ENCODE measurements at places on chromosomes 5 and 9.

- no peak for DNase-seq
Measured at GRCh38 chr9:137365056-137365455, 57.9 kb downstream of the EXD3 start.

DNA sequence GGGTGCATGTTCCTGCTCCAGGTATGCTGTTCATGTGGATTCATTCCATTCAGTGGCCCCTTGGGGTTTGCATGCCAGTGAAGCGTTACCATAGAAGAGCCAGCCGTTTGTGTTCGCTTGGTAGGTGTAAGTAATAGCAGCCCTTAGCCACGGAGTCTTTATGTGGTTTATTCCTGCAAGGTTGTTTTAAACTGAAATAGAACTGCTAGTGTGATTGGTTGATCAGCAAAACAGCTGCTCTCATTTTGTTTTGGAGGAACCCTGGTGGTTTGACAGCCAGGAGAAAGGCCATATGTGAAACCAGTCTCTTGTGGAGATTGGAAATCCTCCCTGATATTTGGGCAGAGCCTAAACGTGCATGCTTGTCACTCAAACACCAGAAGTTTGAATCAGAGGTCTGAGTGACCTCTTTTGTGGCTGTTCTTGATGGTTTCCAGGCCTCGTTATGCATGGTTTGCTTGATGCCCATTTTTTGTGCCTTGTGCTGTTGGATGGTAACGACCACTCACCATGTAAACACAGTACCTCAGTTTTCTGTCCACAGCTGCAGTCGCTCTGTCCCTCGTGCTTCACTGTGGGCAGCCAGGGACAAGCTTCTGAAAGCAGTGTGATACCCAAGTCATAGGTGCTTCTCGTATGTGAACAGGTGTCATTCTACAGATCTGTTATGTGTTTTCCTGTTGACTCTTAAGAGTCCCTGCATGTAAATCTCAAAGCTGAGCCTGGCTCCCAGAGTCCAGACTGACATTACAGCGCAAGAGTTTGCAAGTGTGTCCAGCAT, 58.3 kb upstream of the NXNL2 start:
- DNase-seq: no peak

GRCh38 chr9:36597412-36598178, 24.9 kb downstream of the MELK start:
- DNase-seq: no peak

- no peak for DNase-seq
Measured at GRCh38 chr5:137470111-137470920, 28.8 kb downstream of the SPOCK1 start.

- peak; percentile 36 for DNase-seq
Measured at GRCh38 chr5:141420855-141421488, at the start of gene PCDHGA11. Gene PCDHGA11, plus strand, starts transcription at chr5:141421051. Its CDS starts 177 bp downstream, at chr5:141421228.

DNA sequence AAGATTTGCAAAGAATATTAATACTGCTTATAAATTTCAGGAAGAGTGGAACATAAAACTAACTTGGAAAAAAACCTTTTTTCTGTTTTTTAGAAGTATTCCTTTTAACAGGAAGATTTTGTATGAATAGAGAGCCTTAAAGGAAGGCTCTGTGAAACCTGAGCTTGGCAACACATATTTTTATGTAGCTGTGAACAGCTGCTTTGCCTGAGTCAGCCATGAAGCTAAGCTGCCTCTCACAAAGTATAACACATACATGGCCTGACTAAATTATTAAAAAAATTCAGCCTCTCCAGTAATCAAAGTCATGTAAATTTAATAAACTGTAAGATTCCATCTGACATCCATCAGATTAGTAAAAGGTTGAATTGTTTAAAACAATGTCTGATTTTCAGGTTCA, 547.5 kb downstream of the ELAVL2 start:
- no peak for DNase-seq

- no peak for DNase-seq
Measured at GRCh38 chr5:30368064-30368463, 825.4 kb upstream of the CDH6 start.

DNA sequence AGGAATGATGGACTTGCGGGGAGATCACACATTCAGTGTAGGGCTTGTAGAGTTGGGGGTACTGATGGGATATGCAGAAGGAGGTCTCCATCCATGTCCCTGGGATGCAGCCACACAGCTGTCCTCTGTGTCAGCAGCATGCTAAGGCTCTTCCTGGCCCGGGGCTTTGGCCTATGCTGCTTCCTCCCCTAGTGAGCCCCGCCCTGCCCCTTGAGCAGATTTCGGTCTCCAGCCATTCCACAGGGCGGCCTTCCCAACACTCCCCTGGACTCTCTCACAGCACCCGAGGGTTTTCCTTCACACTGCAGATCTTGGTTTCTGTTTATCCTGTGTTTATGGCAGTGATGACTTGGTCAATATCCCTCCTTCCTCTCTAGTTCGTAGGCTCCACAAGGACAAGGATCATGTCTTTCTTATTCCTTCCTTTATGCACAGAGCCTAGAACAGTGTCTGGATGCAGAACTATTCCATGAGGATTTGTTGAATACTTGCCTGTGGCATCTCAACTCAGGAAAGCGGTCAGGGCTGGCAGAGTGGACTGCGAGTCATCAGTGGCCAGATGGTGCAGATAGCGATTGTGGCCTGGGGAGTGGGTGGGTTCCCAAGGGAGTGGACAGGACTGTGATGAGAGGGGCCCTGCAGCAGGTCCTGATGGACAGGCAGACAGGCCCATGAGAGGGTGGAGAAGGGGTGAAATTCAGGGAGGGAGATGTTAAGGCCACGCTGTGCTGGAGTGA, 114.2 kb downstream of the RGS3 start:
- no peak for DNase-seq

GRCh38 chr9:133737774-133738639, at the start of gene SARDH:
Gene SARDH, minus strand, starts transcription at chr9:133738352. Its CDS starts 4,179 bp downstream, at chr9:133734173.
- peak; percentile 23 for DNase-seq

GRCh38 chr9:8779478-8779877, 979.9 kb upstream of the DMAC1 start:
- no peak for DNase-seq

DNA sequence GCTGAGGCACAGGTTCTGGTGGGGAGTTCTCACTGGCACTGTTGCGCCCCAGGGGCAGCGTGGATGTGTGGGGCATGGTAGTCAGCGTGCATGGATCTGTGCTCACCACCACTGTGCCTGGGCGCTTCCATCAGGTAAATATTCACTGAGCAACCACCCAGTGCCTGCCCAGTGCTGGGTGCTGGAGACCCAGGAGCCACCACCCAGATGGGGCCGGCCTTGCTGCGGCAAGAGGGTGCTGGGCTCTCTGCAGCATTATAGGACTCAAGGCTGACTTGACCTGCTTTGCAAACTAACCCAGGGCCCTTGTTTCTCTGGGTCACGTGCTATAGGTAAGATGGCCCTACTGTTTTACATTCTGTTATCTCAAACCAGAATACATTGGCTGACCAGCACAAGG, 60.5 kb downstream of the DAP start:
- no peak for DNase-seq

- DNase-seq: no peak
Measured at GRCh38 chr9:131668057-131668438, 71.8 kb downstream of the RAPGEF1 start.

DNA sequence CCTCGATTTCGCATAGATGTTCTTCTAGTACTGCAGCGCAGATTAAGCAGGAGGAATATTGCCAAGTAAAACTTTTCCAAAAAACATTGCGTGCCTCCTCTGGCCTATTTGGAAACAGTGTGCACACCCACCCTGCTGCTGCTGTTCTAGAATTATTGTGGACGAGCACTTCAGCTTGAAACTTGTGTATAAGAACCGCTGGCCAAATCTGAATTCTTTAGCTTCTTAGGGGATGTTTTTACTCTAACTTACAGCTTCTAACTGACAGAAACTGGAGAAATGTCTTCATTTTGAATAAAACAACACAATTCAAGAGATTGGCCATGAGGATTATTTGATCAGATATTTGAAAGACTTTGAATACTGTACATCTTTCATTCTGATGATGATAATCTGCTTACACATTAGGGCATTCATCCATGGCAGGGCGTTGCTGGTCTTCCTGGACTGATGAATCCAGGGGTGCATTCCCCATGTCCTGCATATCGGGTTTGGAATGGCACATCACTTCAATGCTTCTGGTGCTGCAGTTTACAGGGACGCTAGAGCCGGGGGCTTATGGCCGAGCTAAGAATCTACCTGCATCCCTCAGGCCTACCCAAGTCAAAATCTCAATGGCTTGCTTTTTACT, 6.5 kb downstream of the ADAMTS16 start:
- no peak for DNase-seq

GRCh38 chr5:155299386-155300005, 285.9 kb downstream of the KIF4B start:
- no peak for DNase-seq

DNA sequence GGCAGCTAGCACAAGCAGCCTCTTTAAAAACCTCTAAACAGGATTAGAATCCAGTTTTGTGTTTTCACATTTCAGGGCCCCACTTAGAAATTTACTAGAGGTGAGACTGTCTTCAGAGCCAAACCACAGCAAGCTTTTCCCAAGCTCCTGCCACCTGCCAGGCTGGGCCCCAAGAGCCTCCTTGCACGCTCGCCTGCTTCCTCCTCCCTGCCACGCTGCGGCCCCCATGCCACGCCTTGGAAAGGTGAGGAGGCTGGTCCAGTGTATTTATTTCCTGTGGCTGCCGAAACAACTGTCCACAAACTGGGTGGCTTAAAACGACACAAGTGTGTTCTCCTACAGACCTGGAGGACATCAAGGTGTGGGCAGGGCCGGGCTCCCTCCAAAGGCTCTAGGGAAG, 43.4 kb downstream of the NKX2-5 start:
- no peak for DNase-seq

DNA sequence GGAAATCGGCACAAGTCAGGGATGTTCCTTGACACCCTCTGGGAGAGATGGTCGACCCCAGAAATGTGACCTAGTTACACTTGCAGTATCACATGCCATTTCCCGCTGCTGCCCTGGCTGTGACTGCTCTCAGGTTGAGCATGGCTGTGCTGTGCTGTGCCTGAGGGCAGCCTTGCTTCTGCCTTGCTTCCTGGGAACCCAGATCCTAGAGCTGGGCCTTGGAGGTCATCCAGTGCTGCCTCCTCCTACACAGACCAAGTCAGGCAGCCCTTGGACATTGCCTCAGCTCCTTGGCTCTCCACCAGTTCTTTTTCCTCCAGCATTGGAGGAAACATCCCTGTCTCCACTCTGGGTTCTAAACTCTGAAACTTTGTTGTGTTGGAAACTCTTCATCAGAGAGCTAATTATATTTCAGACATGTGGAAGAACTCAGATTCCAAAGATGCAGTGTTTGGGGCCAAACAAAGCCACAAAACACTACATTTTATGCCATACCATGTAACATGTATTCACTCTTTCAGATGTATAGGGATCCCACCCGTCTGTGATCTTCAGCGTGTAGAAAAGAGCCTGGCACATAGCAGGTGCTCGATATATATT, 6.1 kb downstream of the MAMDC2 start:
- no peak for DNase-seq

- DNase-seq: no peak
Measured at GRCh38 chr5:40288800-40289485, 390.8 kb upstream of the PTGER4 start.

DNA sequence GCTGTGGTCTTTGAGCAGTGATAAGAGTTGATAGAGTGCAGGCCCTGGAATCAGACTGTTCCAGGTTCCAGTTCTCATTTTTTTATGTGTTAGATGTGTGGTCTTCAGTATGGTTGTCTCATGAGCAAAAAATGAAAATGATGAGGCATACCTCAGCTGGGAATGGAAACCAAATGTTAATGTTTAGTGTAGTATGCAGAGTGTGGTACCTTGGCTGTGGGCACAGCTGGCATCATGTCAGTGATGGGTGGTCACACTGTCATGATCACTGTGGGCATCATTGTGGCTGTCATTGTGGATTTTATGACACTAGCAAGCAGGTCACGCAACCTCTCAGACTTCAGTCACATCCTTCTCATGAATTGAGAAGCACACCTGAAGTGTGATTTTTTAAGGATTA, 6.4 kb downstream of the ABLIM3 start:
- DNase-seq: no peak

GRCh38 chr5:176173647-176174046, 64.6 kb upstream of the SIMC1 start:
- no peak for DNase-seq

DNA sequence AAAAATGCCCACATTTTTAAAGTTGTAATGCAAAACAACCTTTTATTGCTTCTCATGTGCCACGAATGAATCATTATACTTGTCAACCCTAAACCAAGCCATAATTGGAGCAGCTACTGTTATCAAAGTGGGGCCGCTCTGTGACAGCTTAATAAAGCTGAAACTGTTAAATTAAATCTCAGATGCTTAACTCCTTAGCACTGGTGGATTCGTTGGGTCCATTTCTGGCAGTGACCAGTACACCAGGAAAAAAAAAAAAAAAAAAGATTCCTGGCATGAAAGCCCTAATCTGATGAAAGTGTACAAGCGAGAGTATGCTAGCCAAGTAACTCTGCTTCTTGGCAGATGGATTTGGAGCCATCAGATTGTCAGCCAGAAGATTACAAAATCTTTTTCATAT, 164.8 kb downstream of the ZSWIM6 start:
- DNase-seq: no peak

DNA sequence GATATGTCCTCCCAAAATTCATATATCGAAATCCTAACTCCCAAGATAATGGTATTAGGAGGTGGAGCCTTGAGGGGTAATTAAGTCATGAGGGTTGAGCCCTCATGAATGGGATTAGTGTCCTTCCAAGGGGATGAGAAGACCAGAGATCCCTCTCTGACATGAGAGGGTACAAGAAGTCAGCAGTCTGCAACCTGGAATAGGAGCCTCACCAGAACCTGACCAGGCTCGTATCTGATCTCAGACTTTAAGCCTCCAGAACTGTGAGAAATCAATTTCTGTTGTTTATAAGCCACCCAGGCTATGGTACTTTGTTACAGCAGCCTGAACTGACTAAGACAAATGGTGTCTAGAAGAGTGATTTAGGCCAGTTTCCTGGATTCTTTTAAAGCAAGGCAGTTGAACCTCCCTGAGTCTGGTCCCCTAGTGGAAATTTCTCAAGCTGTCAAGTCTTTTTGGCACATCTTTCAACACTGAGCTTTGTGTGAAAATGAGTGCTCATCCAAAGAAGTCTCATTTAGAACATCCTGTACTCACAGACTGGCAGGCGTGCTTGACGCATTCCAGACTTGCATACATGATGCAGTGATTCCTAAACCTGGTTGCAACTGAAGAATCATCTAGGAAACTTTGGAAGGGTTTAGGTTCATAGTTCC, 254.8 kb upstream of the PPP1R2B start:
- no peak for DNase-seq

GRCh38 chr9:95406121-95406520, 88.6 kb upstream of the FANCC start:
- no peak for DNase-seq

DNA sequence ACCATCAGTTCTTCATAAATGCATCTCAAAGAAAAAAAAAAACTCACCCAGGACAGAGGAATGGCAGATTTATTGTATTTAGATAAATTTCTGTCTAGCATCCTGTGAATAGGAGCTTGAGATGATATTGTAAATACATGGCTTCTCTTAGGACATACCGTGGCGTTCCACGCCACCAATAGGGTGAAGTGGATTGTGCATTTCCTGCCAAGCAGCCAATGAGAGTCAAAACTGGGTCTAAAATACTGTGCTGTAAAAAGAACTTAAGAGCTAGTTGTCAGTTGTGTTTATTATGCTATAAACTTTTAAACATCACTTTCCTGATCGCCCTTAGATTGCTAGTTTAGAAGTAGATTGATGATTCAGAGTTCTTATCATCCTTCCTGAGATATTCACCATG, 20.9 kb upstream of the TRPM6 start:
- no peak for DNase-seq
